IPS-NIHi11 (cell line): ENCODE measurements at places on chromosomes 2 and 18.

DNA sequence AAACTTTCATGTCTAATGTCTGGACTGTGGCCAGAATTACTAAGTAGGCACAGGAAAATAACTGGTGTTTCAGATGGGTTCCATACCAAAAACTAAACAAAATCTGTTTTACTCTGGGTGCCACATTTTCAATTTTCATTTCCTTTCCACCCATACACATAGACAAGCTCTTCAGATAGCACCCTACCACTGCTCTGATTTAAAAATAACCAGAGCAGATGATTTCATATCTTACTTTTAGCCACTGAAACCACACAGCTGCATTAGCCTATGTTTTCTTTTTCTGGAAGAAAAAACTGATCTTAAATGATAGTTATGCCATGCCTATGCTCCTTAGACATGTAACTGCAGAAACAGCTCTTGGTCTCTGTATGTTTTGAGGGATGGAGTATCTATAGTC is 647.6 kb downstream of the CPS1 start:
- DNase-seq, result no peak

- DNase-seq, result no peak
Observed at GRCh38 chr2:191015239-191015638, 1.3 kb upstream of the STAT1 start.

DNA sequence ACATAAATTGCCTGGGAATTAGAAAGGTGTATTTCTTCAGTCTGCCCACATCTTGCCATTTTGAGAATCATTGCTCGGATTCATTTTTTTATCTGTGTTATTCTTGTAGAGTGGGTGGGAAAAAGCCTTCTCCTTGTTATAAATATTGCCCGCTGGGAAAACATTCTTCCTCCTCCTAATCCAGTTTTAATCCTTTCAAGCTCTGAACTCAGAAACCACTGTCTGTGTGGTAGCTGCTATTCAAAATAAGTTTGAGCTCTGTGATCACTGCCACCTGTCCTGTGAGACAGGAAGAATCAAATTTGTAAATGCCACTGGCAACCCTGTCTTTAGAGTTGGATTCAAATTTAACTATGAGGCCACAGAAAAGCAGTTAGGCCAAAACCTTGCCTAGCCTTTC is 1875.2 kb upstream of the PIK3C3 start:
- no peak for DNase-seq

DNA sequence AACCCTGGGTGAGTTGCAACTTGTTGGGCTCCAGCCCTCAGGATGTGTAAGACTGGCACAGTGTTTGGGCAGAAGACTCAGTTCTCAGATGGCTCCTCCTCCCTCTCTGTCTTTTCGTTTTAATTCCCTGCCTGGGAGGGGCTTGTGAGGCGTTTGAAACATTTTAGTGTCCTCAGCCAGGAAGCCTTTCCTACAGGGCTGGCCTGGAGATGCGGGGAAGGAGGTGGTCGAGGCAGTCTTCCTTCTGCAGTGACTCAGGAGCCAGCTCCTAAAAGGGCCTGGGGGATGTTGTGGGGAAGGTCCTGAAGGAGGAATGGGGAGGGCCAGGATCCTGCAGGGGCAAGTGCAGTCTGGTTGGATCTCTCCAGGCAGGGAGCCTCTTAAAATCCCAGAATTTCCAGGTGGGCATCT is 22.1 kb upstream of the IGFBP5 start:
- no peak for DNase-seq

GRCh38 chr2:102438578-102438977 is 15.6 kb downstream of the IL18RAP start:
- no peak for DNase-seq

- no peak for DNase-seq
Observed at GRCh38 chr2:239337877-239338484, 62.8 kb downstream of the HDAC4 start.
